Activated naive CD4-positive, alpha-beta T cell (primary cell): ENCODE measurements at places on chromosomes 5 and 9.

- DNase-seq = no peak
Measured at GRCh38 chr5:7678030-7678429, 172.9 kb downstream of the CFAP90 start.

- DNase-seq = no peak
Measured at GRCh38 chr9:93505541-93506132, 52.3 kb upstream of the FAM120AOS start.

DNA sequence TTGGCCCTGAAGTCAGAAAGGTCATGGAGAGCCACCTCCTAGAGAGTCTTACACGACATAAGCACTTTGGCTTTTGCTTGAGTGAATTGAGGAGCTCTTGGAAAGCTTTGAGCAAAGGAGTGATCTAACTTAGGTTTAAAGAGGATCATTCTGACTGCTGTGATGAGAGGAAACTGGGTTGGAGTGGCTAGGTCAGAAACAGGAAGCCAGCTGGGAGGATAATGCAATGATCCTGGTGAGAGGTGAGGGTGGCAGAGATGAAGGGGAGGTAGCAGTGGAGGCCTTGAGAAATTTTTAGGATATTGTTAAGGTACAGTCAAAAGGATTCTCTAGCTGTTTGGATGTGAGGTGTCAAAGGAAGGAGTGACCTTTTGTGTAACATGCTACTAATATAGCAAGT, 32.2 kb upstream of the ROPN1L start:
- no peak for DNase-seq

GRCh38 chr9:86098824-86099700, at the start of gene GOLM1:
Gene GOLM1, minus strand, starts transcription at chr9:86099558. Its CDS starts 20,238 bp downstream, at chr9:86079320.
- no peak for DNase-seq

- DNase-seq = no peak
Measured at GRCh38 chr9:34717996-34718614, 8.2 kb upstream of the CCL21 start.

DNA sequence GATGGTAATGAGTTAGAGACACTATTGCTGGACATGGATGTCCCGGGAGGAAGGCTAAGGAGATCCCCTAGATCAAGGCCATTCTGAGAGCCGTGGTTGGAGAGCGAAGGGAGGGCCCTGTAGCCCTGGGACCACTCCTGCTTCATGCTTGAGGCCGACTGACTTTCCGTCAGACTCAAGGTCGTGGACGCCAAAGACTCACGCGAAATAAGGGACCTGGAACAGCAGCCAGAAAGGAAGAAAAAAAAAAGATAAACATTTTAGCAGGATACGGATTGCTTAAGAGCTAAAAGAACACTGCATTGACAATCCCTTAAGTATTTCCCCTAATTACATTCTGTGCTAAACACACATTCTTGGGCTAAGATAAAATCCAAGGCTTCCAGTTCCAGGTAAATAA, 181.2 kb downstream of the GLIS3 start:
- no peak for DNase-seq

DNA sequence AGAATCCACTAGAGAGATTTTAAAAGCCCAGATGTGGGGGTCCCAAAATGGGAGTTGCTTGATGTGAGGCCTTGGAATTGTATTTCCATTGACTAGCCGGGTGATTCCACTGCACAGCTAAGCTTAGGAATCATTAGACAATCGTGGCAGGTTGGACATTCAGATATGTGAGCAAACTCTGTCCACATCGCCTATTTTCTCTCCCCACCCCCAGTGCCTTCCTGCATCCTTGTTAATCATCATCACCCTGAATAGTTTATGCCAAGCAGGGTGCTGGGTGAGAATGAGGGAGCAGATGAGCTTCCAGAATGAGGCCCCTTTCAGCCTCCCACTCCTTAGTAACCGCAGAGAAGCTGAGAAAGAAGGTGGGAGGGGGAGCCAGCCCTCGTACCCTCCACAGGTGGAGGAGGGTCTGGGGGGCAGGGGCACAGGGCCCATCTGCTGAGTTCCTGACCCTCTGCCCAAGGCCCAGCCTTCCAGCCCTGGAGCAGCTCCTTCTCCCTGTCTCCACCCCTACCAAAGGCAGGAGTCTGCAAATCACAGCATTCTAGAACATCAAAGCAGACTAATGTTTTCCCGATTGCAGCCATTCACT, 7.7 kb upstream of the TCOF1 start:
- no peak for DNase-seq

- no peak for DNase-seq
Measured at GRCh38 chr9:27384262-27385014, 87.5 kb upstream of the EQTN start.

DNA sequence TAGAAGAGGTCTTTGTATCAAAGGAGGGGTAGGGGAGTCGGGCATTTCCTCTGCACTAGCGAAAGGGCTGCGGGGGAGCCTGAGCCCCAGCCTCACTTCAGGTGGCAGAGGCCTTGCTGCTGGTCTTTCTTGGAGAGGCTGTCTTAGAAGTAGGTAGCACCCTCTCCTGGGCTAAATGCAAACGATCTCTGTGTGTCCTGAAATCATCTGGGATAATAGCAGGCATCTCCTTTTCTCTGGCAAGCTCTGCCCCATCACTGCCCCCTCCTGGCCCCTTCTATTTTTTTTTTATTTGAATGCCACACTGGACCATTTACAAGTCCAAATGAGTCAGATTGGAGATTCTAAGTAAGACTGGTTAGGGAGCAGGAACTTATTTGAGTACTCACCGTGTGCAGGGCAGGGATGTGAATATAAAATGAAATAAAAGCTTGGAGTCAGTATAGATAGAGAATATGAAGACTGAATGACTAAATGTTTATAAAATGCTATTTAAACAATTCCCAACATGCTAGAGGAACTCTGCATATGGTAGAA, 137.1 kb downstream of the FGF1 start:
- DNase-seq = no peak

DNA sequence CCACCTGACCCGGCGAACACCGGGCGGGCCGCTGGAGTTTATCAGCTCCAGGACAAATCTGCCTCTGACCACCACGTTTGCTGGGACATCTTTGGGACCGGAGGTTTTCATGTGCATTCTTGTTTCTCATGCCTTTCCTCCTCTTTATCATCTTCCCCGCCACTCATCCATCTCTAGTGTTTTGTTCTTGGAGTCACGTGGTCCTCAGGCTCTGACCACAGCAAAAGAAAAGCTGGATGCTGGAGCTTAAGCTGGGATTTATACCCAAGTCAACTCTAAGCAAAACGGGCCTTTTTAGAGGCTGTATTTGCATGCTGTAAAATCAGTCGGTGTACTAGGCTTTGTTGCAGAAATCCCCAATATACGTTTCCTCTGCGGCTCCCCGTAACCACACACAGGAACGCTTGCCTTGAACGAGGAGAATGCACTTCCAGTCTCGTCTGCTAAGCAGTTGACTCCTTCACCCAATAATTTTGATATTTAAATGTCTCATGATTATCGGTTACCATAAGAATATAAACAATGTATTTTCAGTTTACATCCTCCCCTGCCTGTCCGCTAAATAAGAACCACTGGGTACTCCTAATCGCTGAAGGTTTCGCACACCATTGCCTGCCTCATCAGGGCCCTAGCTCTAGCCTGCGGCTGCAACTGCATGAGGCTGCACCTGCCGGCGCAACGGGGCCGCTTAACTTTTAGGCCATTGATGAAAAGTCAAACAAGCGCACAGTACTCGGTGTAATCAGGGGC, 560 bp upstream of the NDUFS6 start:
- no peak for DNase-seq

- no peak for DNase-seq
Measured at GRCh38 chr5:155844542-155844941, 482.4 kb upstream of the SGCD start.

- DNase-seq = no peak
Measured at GRCh38 chr9:115808108-115808507, 345.5 kb upstream of the PAPPA start.

DNA sequence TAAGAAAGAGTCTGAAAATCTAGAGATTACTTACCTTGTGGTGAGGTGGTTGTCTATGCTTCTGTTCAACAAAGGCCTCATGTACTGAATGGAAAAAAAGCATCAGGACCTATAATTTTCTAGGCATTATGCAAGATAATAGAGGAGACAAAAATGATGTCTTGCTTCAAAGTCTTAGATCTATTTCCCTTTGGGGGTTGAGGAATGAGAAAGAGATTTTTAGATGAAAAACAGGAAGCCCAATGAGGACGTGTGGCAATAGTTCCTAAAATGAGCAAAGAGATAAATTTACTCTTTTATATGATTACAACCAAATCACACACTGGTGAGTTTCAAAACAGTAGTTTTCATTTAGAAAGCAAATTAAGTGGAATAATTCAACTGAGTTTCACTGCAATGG, 99.5 kb downstream of the GHR start:
- no peak for DNase-seq

DNA sequence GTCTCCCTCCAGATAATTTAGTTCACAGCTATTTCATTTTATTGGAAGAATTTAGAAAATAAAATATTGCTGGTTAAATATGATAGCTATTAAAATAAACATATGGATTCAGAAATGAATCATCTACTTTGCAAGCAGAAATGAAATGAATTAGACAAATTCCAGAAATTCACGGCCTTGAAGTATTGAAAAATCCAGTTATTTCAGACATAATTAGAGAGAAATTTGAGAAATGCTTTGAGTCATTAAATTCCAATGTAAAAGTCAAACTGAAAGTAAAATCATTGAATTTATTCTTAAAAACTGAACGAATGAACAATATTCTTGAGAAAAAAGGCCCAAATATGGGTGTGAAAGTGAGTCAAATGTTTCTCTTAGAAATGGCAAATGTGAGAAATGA, 632.6 kb upstream of the EDIL3 start:
- no peak for DNase-seq

- DNase-seq = no peak
Measured at GRCh38 chr9:126290871-126291270, 35.8 kb upstream of the MVB12B start.

- no peak for DNase-seq
Measured at GRCh38 chr9:95756986-95757385, 118.5 kb upstream of the ERCC6L2 start.

DNA sequence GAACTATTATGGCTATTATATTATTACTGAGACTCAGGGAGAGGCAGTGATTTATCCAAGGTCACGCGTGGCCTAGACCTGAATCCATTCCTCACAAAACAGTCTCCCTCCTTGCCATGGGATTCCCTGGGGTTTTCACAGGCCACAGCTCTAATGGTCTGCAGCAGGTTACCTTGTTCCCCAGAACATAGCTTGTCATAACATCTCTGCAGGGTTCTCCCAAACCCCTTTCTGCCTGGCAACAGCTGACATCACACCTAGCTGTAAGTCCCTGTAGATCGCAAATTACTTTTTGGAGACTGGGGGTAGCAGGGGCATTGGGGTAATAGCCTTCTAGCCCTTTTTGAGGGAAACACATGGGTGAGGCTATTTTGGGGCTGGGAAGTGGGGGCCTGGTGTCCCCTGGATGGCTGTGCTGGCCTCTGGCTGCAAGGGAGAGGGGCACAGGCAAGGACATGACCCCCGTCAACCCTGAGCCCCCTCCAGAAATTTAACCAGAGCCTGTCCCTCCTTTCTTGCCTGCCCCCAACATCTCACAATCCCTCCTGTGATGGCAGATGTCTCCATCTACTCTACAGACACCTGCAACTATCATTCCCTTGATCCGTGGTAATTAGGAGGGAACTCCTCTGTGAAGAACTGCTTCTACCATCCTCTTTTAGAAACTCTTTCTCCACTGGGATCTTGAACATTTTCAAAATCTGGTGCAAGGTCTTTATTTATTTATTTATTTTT, 1.3 kb downstream of the CD74 start:
- DNase-seq = peak; percentile 56

GRCh38 chr5:176628406-176629228, 1.7 kb downstream of the SNCB start:
- no peak for DNase-seq

- DNase-seq = no peak
Measured at GRCh38 chr9:87464110-87464991, 33.3 kb upstream of the DAPK1 start.

- DNase-seq = no peak
Measured at GRCh38 chr9:70635790-70636189, 221.3 kb upstream of the KLF9 start.

DNA sequence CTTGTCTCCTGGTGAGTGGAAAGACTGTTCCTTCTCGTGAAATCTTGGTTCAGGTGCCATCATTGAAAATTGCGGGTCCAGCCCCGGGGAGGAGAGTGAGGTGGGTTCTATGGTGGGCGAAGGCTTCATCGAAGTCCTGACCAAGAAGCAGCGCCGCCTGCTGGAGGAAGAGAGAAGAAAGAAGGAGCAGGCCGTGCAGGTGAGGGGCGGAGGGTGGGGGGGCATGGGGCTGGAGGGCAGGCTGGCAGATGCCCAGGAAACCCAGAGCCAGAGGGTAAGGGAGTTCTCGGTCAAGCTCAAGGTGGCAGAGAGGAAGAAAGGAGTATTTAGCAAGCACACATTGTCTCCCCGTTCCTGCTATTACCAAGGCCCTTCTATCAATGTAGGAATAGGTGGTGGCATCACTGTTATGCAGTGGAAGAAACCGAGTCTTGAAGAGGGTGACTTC, 24.3 kb upstream of the POMT1 start:
- peak; percentile 57 for DNase-seq

DNA sequence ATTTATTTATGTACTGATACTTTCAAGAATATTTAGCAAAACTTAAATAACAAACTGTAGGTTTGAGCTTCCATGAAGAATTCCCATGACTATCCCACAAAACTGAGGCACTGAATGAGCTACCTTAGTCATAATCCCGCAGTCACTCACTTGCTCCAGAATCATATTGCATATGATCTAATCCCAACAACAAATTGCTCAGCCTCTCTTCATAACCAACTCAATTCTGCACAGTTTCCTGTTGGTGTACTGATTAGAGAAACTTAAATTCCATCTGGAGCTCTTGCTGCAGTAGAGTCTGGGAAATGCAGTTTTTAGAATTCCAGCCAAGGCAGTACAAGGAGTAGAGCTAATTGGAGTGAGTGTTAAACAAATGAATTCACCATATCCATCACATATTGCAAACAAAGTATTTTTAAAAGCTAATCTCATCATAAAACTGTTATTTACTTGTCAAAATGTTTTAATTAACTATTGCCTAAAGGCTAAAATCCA, 35.7 kb upstream of the CDH18 start:
- DNase-seq = no peak

DNA sequence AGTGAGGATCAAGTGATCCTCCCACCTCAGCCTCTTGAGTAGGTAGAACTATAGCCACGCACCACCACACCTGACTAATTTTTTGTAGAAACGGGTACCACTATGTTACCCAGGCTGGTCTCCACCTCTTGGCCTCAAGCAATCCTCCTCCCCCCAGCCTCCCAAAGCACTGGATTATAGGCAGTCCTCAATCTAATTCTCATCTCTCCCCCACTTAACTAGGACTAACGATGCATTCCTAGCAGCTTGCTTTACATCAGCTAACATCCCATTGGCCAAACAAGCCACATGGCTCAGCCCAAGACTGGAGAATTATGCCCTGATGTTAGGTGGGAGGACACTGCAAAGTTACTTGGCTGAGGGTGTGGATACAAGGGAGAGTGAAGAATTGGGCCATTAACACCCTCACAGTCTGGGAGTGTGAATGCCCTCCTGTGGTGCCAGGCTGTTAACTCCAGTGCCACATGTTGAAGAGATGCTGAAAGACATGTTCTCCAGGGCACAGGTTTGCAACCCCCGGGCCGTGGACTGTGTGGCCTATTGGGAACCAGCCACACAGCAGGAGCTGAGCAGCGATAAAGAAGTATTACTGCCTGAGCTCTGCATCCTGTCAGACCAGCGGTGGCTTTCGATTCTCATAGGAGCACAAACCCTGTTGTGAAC, 5.3 kb upstream of the ZNF367 start:
- DNase-seq = no peak
